ENCODE measurements at places on chromosomes 4 and X.

- DNase-seq = no peak
Observed at GRCh38 chrX:135484641-135485289, 35.7 kb upstream of the INTS6L start.

DNA sequence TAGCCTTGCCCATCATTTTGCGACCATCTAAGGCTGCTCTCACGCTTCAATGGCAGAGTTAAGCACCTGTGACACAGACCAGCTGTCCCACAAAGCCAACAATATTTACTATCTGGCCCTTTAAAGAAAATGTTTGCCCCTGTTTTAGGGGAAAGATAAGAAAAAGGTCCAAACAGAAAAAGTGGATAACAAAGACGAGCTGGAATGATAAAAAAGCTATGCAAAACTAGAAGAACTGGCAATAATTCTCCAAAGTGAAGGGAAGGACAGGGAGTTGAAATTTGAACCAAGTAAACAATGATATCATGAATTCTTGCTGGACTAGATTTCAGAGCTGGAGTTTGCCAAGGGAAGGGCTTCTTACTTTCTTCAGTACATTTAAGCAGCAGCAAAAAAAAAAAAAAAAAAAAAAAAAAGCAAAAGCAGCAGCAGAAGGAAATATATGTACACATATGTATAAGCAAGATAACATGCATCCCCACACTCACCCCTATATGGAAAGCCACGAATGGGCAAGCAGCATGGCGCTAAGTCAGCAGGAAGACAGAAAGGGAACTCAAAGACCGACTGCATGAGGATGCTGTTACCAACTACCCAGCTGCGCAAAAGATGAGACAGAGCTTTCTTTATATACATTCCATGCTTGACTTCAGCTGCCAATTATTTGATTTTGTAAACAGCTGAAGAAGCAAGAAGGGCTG is 12.5 kb downstream of the TRAPPC2 start:
- no peak for DNase-seq

DNA sequence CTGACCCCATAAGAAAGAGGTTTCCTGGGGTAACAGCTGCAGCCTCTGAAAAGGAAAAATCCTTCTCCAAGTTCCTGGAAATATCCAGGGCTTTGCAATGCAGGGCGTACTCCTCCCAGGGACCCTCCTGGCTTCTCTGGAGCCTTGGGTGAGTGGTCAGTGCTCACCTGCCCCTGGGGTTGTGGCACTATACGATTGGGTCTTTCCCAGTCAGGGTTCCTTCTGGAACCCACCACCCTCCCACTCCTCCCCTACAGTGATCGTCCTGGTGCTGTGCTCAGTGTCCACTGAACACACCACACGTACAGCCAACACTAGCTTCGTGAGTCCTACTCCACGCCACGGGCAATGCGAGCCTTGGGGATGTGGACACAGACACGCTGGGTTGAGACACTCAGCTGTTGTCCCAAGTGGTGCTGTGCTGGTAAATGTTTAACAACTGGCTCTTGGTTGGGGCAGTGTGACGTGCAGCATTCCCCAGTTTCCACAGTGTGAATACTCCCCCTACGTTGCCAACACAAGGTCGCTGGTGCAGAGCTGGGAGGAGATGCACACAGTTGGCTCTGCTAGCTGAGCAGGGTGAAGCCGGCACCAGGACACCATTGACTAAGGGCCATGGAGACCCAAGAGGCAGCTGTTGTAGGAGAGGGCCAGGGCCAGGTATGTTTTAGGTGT is 65.4 kb downstream of the HTRA3 start:
- no peak for DNase-seq

DNA sequence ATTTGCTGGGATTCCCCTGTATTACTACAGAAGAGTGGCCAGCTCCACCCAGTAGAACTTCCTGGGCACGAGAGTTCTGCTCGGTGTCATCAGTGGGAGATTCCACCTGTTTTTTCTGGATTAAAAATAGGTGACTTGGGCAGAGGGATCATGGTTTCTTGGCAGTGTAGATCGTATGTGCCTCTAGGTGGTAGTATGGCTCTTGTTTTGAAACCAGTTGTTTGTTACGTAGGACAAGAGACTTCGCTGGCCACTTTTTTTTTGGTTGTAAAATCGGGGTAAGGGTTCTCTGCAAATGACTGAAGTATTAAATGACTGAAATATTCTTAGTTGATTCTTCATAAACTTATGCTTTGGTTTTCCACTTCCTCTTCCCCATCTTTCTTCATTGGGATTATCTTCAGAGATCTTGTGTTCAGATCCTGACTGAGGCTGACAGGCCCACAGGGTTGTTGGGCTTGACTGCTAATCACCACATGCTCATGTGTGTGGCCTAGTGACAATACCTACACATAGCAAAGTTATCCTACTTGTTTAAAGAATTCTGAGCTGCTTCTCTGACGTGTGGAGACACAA is 43.8 kb upstream of the WDR1 start:
- DNase-seq = no peak

DNA sequence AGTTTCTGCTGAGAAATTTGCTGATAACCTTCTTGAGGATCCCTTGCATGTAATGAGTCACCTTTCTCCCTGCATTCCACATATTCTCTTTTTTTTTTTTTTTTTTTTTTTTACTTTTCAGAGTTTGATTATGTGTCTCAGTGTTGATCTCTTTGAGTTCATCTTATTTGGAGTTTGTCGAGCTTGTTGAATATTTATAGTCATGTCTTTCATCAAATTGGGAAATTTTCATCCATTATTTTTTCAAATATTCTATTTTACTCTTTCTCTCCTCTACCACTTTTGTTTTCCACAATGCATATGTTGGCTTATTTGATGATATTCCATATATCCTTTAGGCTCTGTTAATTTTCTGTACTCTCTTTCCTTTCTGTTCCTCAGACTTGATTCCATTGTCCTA is 136.1 kb downstream of the MAD2L1 start:
- no peak for DNase-seq

GRCh38 chr4:186946682-186947294 is 223.1 kb upstream of the FAT1 start:
- DNase-seq = no peak

- DNase-seq = peak; percentile 84
Observed at GRCh38 chr4:115851918-115852766, 738.7 kb upstream of the NDST4 start.

DNA sequence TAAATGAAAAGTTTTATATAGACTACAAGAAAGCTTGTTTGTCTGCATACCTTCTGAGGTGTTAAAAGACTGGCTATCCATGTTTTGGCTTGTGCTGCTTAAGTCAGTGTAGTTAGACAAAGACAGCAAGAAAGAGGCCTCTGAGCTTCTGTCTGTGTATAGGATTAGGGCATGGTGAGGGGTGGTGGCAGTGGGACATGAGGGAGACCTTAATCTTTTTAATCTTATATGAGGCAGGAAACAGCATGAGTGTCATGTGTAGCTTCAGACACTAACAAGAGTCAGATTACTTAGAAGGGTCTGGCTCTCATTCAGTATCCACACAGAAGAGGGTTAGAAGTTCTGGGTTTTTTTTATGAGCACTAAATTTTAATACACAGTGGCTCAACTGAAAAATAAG is 213.3 kb downstream of the GABRG1 start:
- no peak for DNase-seq

- no peak for DNase-seq
Observed at GRCh38 chr4:8287343-8288280, 18.1 kb downstream of the HTRA3 start.

- DNase-seq = no peak
Observed at GRCh38 chr4:163744861-163745260, 250.4 kb downstream of the TMA16 start.

DNA sequence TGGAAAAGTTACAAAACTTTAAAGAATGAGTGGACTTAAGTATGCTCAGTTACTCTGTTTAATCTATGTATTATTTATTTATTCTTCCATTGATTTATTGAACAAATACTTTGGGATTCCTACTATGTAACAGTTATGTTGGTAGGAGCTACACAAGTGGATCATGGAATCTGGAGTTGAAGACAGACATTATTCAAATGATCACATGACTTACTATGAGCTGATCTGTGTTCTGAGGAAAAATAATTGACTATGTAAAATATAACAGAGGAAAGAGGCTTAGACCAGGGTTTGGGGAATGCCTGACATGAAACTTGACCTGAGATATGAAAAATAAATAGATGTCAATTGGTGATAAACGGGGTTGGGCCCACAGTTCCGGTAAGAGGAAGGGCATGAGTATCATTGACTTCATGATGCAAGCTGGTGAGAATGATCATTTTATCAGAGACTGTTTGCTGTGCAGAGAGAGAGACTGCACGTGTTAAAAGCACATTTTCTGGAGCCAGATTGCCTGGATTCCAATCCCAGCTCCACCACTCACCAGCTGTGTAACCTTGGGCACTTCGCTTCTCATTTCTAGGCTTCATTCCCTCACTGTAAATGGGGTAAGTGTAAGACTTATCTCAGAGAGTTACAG is 179.0 kb downstream of the SPCS3 start:
- DNase-seq = no peak

- DNase-seq = no peak
Observed at GRCh38 chr4:156792462-156793085, 179.0 kb downstream of the PDGFC start.

DNA sequence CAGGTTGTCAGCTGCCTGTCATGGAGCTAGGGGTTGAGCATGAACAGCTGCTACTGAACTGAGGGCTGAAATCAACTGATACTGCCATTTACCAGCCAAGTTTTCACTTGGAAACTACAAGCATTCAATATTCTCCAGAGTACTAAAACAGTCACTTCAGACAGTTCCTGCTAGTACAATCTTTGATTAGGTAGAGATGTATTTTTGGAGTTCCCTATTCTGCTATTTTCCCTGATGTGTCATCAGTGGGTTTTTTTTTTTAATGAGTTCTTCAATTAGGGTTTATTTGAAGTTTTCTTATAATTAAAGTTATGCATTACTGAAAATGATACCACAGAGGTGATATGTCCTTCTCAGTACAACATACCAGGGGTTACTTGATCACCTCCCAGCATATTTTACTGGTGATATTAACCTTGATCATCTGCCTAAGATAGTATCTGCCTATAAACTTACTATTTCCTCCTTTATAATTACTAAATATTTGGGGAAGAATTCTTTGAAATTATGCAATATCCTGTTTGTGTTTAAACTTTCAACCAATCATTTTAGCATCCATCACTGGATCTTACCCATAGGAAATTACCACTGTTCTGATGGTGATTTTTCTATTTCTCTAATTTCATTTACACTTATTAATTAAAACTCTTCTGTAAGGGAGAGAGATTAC is 13.6 kb downstream of the PDCL2 start:
- DNase-seq = no peak

GRCh38 chr4:8534129-8534528 is 46.1 kb upstream of the GPR78 start:
- DNase-seq = no peak

DNA sequence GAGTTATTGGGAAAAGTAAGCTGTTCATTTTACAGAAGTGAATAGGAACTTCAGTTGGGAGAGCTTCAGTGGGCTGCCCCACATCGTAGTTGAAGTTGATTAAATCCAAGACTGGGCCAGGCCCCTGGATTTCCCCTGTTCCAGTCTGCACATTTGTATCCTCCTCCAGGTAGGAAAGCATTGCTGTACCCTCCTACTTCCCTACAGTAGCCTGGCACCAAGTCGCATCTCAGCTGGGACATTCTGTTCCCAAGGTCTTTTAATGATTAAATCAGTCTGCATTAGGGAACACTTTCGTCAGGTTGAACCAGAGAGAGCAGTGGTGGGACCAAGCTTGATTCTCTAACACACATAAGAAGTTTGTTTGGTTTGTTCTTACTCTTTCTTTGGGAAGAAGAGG is 165.8 kb upstream of the PPARGC1A start:
- no peak for DNase-seq

- DNase-seq = no peak
Observed at GRCh38 chrX:98380556-98380955, 1496.8 kb downstream of the RPA4 start.

DNA sequence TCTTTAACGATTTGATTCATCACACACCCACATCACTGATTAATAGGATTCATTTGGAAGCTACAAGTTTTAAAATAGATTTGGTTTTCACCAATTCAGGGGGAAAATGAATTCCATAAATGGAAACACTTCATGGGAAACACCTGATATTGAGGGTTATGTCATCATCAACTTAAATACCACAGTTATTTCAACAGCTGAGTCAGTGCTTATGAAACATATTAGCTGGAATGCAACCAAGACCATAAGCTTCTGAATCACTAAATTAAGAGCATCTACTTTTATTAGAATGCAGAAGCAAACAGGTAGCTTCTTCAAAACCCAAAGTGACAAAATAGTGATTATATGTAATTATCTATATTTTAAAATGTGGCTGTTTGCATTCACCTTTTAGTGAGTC is 207.8 kb upstream of the DCAF8L1 start:
- no peak for DNase-seq

- no peak for DNase-seq
Observed at GRCh38 chrX:132488180-132488705, 595 bp downstream of the MBNL3 start.

DNA sequence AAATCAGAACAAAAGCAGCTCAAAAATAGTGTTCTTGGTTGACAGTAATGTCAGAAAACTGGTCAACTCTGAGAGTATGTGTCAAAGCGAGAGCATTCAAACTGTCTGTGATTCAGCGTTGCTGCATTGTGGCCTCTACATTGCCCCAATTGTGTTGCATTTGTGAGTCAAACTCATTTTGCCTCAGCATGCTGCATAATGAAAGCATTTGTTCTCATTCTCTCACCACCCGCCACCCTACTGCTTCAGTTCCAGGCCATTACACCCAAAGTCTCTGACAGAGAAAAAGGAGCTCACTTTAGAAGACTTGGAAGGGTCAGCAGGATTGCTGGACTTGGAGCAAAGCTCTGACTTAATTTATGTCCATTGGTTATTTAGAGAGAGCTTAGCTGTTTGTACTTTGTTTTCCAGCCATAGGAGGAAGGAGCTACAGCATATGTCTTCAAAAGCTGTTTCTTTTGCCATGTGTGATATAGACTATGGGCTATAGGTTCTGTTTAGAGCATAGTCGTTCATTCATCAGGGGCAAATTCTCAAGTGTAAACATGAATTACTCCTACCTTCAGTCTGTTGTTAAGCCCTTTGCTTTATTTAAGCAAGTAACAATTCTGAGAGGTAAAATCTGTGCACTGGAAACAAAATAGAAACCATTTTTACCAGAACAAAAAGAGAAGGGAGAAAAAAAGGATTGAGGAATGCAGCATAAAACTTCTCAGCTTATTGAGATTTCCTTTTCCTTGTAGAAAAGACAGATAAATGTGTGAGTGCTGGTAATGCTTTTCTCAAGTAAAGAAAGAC is 153.4 kb upstream of the ANK2 start:
- DNase-seq = peak; percentile 44

DNA sequence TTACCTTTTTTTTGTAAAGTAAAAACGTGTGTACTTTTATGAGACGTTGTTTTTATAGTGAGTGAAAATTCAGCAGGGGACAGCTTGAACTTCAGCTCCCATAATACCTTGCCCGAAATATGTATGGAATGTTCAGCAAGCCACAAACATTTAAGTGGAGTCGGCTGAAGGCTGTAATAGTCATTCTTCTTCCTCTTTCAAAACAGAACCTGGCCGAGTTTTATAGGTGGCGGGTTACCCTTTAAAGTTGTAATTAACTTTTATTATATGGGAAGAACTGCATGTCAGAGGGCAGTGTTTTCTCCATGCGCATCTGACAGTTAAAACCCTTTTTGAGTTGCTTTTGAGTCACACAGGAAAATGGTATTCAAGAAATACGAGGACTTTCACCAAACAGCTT is 50.7 kb downstream of the CLDN34 start:
- no peak for DNase-seq

All from NCI-H446 (cell line).